Activated CD8-positive, alpha-beta T cell treated with anti-CD3 and anti-CD28 coated beads for 36 hours (primary cell): ENCODE measurements at places on chromosomes 4 and X. TPM values are rescaled to one million over a fixed set of nuclear protein-coding genes. Genes with fewer than 3 reads are reported as not detected.

GRCh38 chrX:109997786-109998452 lies 5.0 kb upstream of the TMEM164 start:
- no peaks in the 10 kb centered on the region for H3K36me3 ChIP-seq
- peaks cover 9% of the 10 kb centered on the region for H3K4me1 ChIP-seq
- no peak overlapping the region for H3K4me3 ChIP-seq
- no peaks in the 10 kb centered on the region for H3K27me3 ChIP-seq
- no peak for DNase-seq

DNA sequence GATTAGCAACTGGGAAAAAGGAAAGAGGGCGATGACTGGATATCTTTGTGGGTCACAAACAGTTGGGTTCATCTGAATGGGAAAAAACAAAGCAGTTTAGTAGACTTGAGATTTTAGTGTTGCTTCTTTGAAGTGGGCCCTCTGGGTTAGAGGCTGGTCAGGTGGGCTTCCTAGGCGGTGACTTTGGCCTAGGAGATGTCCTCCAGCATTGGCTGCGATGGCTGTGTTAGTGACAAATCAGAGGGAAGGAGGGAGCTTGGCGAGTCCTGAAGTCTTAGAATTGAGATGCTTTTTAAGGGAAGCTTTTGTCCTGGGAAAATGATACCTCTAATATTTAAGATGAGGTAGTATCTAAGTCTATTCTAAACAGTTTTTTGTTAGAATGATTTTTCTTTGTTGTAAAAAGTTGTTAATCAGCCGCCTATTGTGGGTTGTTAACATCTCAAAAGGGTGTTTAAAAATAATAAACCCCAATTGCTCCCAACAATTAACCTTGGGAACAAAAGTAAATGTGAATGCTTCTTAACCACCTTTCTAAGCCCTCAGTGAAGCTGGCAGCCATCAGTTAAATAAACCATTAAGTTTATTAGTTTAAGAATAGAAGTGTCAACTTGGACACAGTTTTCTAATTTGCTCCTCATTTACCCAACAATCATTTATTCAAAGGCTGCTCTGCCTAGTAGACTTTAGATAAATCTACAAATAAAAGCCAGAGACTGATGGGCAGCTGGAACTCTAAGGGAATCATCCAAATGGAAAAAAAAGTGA lies 31.7 kb downstream of the DLG3 start:
- H3K4me3 ChIP-seq = no peak overlapping the region
- DNase-seq = no peak
- H3K36me3 ChIP-seq = no peaks in the 10 kb centered on the region

- H3K36me3 ChIP-seq = no peaks in the 10 kb centered on the region
- no peaks in the 10 kb centered on the region for H3K27me3 ChIP-seq
- no peak overlapping the region for H3K27ac ChIP-seq
- no peaks in the 10 kb centered on the region for H3K4me1 ChIP-seq
- no peak overlapping the region for H3K4me3 ChIP-seq
Measured at GRCh38 chr4:162016219-162016618, 147.6 kb downstream of the FSTL5 start.

CDX4 gene
- not detected for total RNA-seq

- H3K4me1 ChIP-seq = no peaks in the 10 kb centered on the region
- no peak for DNase-seq
- H3K36me3 ChIP-seq = no peaks in the 10 kb centered on the region
- peaks cover 3% of the 10 kb centered on the region for H3K27me3 ChIP-seq
- H3K27ac ChIP-seq = no peak overlapping the region
Measured at GRCh38 chr4:54493862-54494261, 163.9 kb upstream of the KIT start.

DNA sequence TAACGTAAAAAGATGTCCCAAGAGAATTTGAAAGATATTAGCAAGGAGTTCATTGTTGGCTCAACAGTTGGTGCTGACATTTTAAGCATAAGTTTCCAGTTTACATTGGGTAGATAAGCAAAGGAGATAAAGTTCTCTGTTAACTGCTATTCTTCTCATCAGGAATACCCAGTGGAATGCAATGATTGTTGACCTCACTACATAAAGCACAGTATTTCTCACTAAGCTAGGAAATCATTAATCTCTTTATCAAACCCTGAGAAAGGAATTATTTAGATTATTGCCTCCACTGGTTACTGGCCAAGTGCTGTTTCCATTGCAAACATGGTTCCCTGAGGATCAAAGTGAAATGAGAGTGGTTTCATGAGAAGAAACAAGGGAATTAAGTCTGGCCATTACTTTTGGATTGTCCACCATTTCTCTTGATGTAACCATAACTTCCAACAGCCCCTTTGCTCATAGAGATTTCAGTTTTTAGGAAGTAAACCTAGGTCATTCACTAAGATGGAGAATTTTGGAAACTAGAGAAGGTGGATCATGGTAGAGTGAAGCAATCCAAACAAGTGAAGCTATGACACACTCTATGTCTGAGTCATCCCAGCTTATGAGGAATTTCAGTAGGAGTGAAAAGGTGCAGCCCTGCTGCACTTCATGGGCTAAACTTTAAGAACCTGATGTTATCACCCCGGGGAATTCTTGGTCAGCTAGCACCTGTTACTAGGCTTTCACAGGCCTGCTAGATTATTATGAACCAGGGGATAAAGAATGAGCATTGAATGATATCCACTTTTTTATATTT lies 163.4 kb downstream of the AREG start:
- H3K4me3 ChIP-seq = no peak overlapping the region
- no peaks in the 10 kb centered on the region for H3K36me3 ChIP-seq
- DNase-seq = no peak
- H3K27me3 ChIP-seq = no peaks in the 10 kb centered on the region
- H3K27ac ChIP-seq = no peak overlapping the region

DNA sequence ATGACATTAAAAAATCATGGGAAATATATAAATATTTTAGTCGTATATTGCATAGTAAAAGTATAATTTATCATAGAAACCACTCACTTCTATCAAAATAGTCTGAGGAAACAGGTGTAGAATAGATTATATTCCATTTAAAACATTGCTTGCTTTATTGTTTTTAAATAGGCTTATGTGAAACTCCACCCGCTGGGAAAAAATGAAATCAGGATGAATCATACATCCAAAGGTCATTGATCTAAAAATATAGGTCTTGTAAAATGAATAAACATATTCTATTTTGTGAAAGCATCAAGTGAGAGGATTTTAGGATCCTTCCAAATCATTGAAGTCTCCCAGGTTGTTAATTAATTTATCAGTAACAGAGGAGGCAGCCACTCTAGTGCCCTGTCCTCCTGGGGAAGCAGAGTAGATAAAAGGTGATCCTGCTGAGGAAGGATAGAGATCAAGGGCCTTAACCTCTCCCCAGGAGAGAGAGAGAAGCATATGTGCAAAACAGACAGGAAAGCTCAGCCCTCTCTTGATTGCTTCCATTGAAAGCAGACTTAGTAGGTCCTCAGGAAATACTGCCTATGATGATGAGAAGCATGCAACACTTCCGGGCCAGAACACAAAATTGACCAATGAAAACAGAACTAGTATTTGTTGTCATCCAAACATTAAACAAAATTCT lies 96.8 kb upstream of the MAP9 start:
- peaks cover 4% of the 10 kb centered on the region for H3K27me3 ChIP-seq
- H3K27ac ChIP-seq = no peak overlapping the region
- H3K4me1 ChIP-seq = no peaks in the 10 kb centered on the region

DNA sequence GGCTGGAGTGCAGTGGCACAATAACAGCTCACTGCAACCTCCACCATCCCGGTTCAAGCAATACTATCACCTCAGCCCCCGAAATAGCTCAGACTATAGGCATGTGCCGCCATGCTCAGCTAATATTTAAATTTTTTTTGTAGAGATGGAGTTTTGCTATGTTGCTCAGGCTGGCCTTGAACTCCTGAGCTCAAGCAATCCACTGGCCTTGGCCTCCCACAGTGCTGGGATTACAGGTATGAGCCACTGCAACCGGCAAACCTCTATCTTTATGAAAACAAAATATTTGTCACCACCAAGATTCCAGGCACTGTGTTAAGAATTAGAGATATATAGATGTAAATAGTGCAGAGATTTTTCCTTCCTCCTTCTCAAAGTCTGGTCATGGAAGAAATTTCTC lies 232.5 kb downstream of the ANKRD50 start:
- no peak overlapping the region for H3K27ac ChIP-seq
- no peaks in the 10 kb centered on the region for H3K27me3 ChIP-seq
- H3K36me3 ChIP-seq = no peaks in the 10 kb centered on the region
- no peaks in the 10 kb centered on the region for H3K4me1 ChIP-seq

DNA sequence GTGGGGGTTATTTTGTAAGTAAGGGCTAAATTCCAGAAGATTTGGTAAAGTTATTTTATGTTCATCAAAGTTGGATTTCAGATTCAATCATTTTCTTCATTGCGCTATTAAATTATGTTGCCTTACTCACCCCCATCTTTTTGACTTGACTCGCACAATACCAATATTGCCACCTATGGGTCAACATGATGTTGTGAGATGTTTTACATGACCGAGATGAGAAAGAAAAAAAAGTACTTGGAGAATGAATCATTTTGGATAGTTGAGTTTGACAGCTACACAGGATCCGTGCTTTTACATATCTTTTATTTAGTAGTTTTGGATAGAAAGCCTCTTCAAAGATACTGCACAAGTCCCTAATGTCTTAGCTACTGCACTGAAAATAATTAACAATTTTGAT lies 224.2 kb upstream of the EMCN start:
- no peaks in the 10 kb centered on the region for H3K4me1 ChIP-seq
- no peaks in the 10 kb centered on the region for H3K36me3 ChIP-seq
- no peak for DNase-seq
- H3K27me3 ChIP-seq = peaks cover 2% of the 10 kb centered on the region
- no peak overlapping the region for H3K27ac ChIP-seq

EMCN gene
- not detected for total RNA-seq
